NCI-H1092 (cell line): ENCODE measurements at places on chromosomes 6 and 20.

GRCh38 chr6:146594495-146594894 is 4.3 kb upstream of the ADGB start:
- no peak for DNase-seq

DNA sequence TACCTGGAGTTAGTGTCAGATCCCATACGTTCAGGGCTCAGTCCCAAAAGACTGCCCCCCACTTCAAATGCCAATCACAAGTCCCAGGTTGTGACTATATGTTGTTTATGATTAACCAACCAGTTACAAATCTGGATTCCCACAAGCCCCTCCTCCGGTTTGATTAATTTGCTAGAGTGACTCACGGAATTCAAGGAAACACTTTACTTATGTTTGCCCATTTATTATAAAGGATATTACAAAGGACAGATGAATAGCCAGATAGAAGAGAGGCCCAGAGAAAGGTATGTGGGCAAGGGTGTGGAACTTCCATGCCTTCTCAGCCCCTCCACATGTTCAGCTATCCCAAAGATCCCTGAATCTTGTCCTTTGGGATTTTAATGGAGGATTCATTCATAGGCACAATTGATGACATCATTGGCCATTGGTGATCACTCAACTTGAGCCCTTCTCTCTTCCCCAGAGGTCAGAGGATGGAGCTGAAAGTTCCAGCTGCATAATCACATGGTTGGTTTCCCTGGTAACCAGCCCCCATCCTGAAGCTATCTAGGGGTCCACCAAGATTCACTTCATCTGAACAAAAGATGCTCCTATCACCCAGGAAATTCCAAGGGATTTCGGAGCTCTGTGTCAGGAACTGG is 2.0 kb downstream of the ECT2L start:
- DNase-seq = no peak

DNA sequence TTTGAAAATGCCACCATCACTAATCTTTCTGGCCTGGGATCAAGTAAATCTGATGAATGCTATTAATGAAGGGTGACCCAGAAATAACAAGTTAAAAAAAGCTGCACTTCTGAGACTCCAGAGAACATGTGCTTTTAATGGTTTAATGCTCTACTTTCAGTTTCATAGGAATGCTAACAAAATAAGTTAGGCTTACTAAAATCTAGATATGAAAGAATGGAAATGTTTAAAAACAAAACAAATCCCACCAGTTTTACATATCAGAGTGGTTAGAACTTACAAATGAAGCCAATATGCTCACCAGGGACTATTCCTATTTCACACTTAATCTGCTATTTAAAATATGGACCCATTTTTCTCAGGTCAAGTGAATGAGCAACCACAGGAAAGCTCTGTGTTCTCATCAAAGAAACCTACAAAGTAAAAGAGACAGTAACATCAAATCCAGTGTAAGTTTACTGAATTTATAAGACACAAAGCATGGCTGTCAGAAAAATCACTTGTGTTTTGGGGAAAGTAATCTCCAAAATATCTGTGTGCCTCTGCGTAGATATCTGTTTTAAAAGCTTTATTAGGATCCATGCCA is 40.3 kb downstream of the FYN start:
- DNase-seq = no peak

DNA sequence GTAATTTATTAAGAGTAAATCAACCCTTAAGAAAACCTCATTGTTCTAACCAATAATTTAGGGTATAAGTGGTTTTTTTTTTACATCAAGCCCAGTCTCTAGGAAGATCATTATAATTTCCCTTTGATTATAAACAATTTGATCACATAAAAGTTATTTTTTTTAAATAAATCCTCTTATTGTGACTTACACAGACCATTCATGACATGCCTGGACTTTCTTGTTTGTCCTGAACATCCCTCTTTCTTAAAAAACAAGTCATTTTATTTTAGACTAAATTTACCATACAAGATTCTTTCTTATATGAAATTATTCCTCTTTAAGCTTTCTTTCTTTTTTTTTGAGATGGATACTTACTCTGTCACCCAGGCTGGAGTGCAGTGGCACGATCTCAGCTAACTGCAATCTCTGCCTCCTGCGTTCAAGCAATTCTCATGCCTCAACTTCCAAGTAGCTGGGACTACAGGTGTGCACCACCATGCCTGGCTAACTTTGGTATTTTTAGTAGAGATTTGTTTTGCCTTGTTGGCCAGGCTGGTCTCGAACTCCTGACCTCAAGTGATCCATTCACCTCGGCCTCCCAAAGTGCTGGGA is 53.6 kb upstream of the AGPAT4 start:
- no peak for DNase-seq

DNA sequence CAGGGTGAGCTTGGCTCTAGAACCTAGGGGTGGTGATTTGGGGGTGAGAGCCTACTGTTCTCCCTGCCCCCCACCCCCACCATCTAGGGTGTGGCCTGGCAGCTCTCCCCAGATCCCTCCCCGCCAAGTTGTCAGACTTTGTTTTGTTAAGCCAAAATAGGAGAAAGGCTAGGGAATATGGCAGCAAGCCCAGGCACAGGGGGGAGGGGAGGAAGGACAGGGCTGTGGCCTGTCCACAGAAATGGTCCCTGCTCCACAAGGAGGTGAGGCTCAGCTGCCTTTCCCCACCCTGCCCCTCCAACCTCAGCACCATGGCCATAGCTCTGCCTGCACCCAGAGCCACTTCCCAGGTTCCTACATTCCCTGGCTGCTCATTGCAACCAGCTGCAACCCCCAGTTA is 17.2 kb downstream of the SCUBE3 start:
- DNase-seq = no peak

DNA sequence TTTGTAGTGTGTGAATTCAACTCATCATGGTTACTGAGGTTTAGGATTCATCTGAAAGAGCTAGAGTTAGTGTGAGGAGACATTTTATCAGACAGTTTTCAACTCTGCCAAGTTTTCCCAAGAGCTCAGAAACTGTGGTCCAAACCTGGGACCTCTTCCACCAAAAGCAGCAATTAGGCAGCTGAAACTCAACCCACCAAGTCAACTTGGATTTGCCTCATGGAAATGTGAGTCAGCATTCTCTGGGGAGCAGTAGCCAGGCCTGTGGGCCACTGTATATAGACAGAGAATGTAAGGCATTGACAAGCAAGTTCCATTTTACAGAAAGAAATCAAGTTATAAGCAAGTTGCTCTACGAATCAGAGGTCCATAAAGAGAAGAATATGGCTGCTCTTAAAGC is 178.8 kb upstream of the HDDC2 start:
- no peak for DNase-seq

GRCh38 chr6:155882527-155883333 is 427.1 kb upstream of the NOX3 start:
- no peak for DNase-seq

DNA sequence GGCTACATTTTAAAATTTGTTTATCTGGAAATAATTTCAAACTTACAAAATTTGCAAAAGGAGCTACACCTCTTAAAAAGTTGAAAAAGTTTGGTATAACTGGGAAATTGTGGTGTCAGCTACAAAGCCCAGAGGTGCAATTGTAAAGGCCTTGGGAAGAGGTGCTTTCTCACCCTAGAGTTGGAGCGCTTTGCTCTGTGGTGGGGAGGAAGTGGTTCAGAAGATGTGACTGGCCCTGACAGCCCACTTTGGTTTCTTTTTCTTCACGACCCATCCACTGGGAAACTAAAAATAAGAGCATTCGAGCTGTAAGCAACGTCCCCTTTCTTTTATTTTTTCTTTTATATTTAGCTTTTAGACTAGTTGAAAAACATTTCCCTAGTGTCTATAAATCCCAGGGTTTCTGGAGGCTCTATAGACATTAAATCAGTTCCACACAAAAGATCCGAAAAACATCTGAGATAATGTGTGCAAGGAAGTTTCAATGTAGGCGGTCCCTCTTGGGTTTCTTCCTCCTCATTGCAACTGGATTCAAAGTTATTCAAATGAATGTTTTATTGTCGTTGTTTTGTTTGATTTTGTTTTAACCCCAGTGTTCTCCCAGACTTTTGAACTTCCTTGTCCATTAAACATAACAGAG is 397.8 kb downstream of the KIF16B start:
- DNase-seq = no peak

DNA sequence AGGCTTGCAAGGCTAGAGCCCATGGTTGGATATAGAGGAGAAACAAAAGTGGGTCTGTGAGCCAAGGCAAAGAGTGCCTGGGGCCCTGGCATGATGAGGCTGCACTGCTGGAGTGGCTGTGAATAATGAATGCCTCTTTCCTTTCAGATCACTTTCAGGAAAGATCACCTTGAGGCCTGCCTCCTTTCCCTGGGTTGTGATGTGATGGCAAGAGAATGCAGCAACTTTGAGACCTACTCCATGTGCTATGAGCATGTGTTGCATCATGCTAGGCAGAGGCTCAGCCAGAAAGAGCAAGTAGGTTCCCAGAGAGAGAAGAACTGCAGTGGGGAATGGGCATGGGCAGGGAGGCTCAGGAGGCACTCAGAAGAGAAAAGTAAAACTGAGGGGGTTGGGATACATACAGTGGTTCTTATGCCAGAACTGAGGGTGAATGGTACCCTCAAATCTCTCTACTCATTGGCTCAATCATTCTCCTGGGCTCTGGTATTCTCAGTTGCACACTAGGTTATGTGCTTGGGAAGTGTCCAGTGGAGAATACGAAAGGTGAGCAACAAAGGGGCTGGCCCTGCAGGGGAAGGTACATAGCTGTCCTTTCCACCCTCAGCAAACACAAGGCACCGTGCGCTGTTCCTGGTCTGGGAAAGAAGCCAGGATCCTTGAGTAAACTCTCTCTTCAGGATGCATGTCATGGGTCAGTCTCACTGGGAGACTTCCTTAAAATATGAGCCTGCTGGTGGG is 45.9 kb downstream of the CD164 start:
- no peak for DNase-seq

GRCh38 chr6:140854318-140854717 is 1278.4 kb upstream of the GJE1 start:
- no peak for DNase-seq

DNA sequence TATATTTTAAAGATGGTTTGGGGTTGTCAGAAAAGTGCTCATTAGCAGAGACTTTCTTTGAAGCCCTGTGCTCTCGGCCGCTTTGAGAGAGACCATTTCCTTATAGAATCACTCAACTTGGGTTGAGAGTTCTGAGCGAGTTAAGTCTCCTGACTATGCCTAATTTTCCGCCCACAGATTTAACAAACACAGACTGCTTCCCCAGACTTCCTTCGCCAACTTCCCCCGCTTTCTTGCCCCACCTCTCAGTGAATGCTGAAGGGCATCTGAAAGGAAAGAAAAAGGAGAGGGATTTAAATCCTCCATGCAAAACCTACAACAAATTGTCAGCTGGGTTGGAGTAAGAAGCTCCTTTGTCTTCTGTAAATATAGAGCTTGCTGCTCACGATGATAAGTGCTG is 224.0 kb downstream of the EYA2 start:
- DNase-seq = no peak

DNA sequence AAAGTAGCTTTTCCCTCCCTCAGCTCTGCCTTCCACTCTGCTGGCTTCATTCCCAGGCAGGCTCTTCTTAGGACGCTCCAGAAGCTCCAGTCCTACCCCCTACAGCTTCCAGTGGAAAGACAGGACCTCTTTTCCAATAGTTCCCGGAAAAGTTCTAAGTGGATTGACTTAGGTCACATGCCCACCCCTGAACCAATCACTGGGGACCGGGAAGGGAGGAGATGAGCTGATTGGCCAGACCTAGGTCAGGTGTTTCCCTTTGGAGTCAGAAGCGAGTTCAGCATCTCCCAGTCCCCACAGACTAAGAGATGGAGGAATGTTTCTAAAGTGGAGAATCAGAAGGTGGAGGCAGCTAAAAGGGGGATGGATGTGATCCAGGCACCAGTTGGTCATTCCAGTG is 62.9 kb upstream of the KCNG1 start:
- no peak for DNase-seq

GRCh38 chr6:110980648-110981047 is 1.2 kb upstream of the RPF2 start:
- DNase-seq = no peak

DNA sequence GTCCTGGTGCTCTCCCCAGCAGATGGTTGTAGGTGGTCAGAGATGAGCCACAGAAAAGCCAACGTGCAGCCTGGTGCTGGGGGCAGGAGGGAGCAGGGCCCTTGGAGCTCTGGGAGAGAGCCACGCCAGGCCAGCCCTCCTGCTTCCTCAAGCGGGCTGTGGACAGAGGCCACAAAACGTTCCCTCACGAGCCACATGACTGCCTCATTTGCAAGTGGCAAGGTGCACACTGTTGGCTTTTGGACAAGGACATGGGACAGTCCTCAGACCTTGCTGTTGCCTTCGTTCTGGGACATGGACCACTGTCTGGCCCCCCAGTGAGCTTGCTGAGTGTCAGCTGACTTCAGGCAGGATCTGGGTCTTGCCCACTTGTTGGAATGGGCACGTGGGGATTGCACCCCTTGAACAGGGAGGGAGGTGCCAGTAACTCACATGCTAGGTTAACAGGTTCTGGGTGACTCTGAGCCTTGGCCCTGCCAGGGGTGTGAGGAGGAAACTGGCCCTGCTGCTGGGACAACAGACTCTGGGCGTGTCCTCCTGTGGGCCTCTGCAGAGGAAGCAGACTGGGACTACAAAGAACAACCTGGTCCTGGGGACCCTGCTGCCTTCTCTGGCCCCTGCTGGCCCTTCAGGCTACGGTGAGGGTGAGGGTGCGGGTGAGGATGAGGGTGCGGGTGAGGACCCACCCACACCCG is 2.6 kb downstream of the SLCO4A1 start:
- DNase-seq = no peak

DNA sequence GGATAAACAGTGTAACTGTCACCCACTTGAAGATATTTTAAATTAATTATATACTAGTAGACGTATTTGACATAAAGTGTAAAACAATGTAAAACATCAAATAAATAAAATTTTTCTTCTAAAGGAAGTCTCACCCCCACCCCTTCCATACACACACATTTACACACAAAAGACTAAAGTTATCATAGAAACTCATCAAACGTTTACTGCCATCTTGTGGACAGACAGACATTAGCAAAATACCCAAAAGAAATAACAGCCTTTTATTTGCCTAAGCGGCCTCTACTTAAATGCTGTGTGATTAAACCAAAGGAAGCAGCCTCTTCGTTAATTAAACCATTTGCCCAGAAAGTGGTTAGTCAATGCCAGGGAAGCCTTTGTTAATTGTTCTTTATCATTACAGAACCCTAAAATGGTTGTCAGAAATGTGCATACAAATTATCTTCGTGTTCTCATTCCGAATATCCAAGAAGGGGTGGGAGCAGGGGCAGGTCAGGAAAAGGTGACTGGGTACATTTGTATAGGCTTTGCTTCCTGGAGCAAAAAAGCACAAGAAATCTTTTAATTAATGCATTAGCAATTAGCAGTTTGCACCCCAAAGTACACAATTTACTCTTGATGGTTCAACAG is 176.2 kb upstream of the SASH1 start:
- DNase-seq = no peak

- DNase-seq = no peak
Observed at GRCh38 chr6:138593124-138593877, 94.0 kb upstream of the NHSL1 start.

GRCh38 chr6:107156617-107157016 is 41.3 kb upstream of the BEND3 start:
- DNase-seq = no peak

- DNase-seq = no peak
Observed at GRCh38 chr20:35120012-35120701, 27.0 kb downstream of the EDEM2 start.
